ENCODE measurements at places on chromosomes 6 and 20. TPM values are rescaled to one million over a fixed set of nuclear protein-coding genes. Genes with fewer than 3 reads are reported as not detected.

GRCh38 chr6:141833001-141833655 is 299.6 kb upstream of the GJE1 start:
- no peak for DNase-seq

Gene DEFB132
- not detected for total RNA-seq

DNA sequence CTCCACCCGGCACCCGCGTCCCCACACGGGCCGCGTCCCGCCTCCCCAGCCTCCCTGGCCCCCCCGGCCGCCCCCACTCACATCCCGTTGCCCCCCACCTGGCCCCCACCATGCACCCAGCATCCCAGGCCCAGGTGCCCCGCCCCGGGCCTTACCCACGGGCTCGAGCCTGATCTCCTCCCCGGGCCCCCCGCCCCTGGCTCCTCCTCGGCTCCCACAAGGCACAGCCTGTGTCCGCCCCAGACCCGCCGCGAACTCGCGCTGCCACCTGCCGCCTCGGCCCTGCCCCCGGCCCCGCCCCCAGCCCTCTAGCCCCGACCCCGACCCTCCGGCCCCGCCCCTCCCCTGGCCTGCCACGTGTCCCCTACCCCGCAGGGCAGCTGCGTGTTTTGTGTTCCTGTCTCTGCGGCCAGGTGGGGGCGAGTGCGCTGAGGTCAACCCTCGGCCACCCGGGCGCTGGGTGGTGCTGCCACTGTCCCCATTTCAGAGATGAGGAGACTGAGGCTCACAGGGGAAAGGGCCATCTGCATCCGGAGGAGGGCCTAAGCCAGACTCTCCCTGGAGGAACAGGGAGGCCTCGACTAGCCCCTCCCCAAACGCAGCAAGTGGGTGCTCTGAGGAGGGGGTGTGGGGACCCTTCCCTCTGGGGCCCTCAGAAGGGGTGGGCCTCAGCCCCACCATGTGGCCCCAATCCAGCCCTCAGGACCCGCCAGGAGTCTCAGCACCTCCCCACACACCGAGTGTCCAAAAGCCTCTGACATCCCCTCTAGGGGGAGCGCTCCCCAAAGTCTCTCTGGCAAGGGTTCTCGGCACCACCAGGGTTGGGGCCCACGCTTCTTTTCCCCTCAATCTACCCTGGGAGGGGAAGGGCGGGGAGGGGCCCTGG is 99.8 kb downstream of the TAF4 start:
- DNase-seq = peak; percentile 46

GRCh38 chr6:4446982-4447381 is 311.6 kb upstream of the ECI2 start:
- no peak for DNase-seq

Gene NR2E1
- not detected for total RNA-seq
